ENCODE measurements at places on chromosomes 11 and 22. TPM values are rescaled to one million over a fixed set of nuclear protein-coding genes. Genes with fewer than 3 reads are reported as not detected.

The NCAM1 gene
- 0.23 TPM for total RNA-seq

The MRGPRE gene
- total RNA-seq: not detected

The APLNR gene
- not detected for total RNA-seq

The PLA2G6 gene
- 16.7 TPM for total RNA-seq

The SCGB1D2 gene
- total RNA-seq: not detected

The ARVCF gene
- 1.9 TPM for total RNA-seq

The LIPT2 gene
- 5.7 TPM for total RNA-seq

The OR2D2 gene
- not detected for total RNA-seq

The MYBPC3 gene
- not detected for total RNA-seq

The TRIM6 gene
- total RNA-seq: 4.4 TPM

The OR52I1 gene
- not detected for total RNA-seq

The NAALAD2 gene
- not detected for total RNA-seq

The ZNF214 gene
- total RNA-seq: not detected

The LRRC32 gene
- total RNA-seq: 20.8 TPM

The SAA4 gene
- total RNA-seq: not detected

The NAV2 gene
- 6.5 TPM for total RNA-seq

The ABCC8 gene
- not detected for total RNA-seq

The LRRC4C gene
- total RNA-seq: not detected

The FGF3 gene
- total RNA-seq: not detected

The P2RY6 gene
- total RNA-seq: 0.66 TPM

The NXPE1 gene
- not detected for total RNA-seq

The EXPH5 gene
- total RNA-seq: 11.1 TPM

The SLC22A9 gene
- not detected for total RNA-seq

The ASRGL1 gene
- 5.8 TPM for total RNA-seq

The YPEL1 gene
- total RNA-seq: 1.9 TPM

The TTLL1 gene
- total RNA-seq: 3.5 TPM

The OR4D5 gene
- total RNA-seq: not detected

The PIWIL4 gene
- total RNA-seq: 0.53 TPM

The POTEH gene
- total RNA-seq: 0.82 TPM

The TENM4 gene
- 0.03 TPM for total RNA-seq

The CCS gene
- 33.8 TPM for total RNA-seq

The SMIM35 gene
- not detected for total RNA-seq

The PRG3 gene
- total RNA-seq: not detected

The GRM5 gene
- total RNA-seq: not detected

The SYTL2 gene
- 0.31 TPM for total RNA-seq

The IGLL1 gene
- total RNA-seq: not detected

The APOA1 gene
- total RNA-seq: 2.0 TPM

The SMCO4 gene
- 26.1 TPM for total RNA-seq

The THRSP gene
- total RNA-seq: not detected

The ARHGAP20 gene
- total RNA-seq: not detected

The MS4A3 gene
- total RNA-seq: not detected

The VPREB1 gene
- total RNA-seq: not detected

The CDC42EP2 gene
- 0.66 TPM for total RNA-seq

The MMP13 gene
- total RNA-seq: not detected

The PKNOX2 gene
- not detected for total RNA-seq

The OR52H1 gene
- total RNA-seq: 0.19 TPM

The IL18 gene
- 0.21 TPM for total RNA-seq

The SMC1B gene
- total RNA-seq: not detected
